Putamen (tissue), 1 donor: ENCODE measurements at places on chromosomes 11 and 22.

DNA sequence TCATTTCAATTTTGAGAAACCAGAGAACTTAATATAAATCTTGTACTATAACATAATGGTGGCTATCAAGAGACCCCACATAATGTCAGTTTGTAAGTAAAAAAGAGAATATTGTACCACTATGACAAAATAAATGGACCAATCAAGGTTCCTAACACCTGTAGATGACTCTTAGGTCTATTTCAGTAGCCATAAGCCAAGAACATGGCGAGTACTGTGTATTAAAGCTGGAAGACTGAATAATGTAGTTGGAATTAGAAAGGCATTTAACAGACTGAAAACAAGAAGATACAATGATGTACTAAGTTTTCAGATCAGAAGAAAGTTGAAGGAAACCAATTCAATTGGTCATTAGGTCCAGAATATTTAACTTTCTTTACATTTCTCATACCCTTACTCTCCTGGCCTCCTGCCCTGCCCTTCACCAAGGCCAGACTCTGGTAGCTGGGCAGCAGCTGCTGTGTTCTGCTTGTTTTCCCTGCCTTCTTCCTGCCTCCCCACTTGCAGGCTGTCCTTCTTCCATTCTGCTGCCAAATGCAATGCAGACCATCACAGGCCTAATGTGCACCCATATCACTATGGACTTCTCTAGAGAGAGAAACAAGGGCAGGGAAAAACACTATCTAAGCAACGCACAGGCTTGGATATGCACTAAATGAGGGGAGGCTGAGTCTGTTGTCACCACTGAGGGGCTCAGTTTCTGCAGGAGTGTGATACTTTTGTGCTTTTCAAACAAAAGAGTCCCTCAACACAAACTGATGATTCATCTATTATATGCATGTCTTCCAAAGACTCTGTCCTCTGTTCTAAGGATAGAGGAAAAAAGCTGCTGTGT lies 60.1 kb downstream of the RAB30 start:
- DNase-seq = peak; percentile 67

DNA sequence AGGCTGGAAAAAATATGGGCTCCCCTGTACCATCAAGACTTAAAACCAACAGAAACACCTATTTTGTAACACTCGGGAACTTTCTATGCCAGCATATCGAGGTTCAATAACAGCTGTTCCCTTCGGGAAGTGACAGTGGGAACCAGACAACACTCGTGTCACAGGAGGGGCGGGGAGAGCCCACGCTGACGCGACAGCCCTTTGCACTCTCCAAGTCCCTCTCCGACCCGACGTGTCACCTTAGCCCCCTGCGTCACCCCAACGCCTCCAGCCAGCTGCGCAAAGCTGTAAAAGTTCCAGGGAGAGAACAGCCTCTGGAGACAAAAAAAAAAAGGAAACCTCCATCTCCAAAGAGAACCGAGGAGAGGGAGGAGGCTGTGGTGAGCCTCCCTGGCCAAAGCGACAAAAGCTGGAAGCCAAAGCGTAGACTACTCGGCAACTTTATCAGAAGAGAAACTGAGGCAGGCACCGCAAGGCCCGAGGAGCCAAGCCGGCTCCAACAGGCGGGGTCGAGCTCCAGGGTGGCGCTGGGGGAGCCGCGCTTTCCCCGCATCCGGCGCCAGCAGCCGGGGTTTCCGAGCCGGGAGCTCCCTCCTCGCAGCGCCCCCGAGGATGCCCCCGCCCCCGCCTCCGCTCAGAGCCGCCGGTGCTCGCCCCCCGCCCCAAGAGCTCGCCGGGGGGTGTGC lies 751 bp downstream of the ARFGAP3 start:
- DNase-seq = peak; percentile 45

DNA sequence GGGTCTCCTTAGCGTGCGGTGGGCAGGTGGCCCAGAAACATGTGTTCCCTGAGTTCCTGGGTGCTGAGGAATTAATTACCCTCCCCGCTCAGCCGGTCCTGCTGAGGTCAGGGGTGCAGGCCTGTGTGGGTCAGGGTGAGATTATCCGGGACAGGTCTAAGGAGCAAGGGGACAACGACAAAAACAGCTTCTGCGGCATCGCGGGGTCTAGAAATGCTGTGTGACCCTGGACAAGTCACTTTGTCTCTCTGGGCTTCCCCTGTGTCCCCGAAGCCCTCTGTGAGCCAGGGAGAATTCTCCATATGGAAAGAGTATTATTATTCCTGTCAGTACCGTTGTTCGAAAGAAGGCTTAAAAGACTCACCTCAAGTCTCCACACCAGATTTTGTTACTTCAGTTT lies 186.1 kb downstream of the MN1 start:
- DNase-seq = no peak

DNA sequence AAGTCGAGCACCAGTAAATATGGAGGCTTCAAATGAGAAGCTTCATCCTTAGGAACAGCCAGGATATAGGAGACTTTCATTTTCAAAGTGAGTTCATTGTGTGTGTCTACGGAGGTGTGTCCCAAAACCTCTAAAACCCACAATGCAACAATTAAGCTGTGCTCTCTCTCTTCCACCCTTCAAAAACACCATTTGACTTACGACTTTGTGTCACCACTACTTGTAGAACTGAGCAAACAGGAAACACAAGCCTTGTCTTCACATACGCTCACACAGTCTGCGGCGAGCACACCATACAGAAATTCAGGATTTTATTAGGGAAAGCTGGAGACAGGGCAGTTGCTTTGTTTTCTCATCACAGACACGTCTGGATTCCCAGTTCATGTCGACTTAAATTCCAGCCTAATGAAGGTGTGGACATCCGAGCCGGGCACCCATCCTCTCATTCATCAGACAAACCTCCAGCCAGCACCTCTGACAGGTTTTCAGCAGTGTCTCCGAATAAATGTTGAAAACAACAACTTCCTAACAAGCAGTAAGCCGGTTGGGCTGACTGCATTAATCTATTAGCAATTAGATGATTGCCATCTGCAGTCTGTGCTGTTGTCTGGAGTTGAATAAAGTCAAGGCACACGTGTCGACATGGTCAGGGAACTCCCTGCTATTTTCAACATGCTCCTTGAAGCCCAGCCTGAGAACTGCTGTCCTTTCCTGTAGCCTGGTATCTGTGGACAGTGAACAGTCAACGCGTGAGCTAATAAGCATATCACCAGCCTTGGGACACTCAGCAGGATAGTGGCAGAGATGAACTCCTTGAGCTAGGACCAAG lies 1411.1 kb downstream of the BRD1 start:
- DNase-seq = no peak

- DNase-seq = peak; percentile 48
Measured at GRCh38 chr22:41833369-41834004, 582 bp downstream of the SREBF2 start.

DNA sequence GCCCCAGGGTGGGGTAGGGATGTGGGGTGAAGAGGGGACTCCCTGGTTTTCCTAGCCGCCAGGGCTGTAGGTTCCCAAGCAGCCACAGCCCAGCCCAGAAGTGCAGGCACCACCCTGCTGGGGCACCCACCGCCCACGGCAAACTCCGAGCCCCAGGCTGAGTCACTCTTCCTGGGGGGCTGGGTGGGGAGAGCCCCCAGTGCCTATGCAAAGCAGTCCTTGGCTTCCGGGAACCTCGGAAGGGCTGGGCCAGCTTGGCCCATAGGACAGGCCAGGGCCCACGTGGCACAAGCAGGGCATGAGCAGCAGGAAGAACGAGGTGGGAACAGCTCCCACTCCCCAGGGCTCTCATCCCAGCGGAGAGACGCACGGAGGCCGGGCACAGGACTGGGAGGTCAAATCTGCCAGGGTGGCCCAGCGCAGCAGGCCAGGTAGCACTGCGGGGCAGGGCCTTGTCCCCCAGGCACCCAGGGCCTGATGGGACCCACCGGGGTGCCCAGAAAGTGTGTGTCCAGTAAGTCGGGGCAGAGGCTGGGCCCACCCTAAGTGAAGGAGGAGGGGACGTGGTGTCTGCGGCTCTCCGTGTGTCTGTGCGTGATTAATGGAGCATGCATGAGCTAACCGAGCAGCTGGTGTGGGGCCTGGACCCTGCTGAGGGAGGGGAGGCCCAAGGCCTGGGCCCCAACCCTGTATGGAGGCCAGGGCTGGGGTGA lies 4.6 kb upstream of the IL17REL start:
- DNase-seq = no peak

- no peak for DNase-seq
Measured at GRCh38 chr11:113106507-113106906, 145.3 kb downstream of the NCAM1 start.

DNA sequence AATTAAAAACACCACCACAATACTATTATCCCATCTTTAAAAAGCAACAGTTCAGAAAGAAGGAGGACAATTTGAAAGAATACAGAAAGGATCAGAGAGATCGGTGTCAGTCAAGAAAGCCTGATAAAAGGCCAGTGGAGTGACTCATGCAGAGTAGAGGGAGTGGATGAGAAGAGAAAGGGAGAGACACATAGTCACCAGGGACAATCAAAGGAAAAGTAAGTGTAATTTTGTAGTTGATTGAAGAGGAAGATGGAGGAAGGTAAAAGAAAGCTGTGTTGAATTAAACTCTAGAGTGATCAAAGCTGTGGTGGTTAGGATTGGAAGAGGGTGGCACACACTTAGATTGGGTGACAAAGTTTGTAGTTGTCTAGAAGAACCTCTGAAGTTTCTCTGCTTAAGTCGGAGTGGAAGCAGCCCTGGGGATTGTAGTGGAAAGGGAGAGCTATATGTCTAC lies 14.1 kb downstream of the SPECC1L start:
- no peak for DNase-seq

DNA sequence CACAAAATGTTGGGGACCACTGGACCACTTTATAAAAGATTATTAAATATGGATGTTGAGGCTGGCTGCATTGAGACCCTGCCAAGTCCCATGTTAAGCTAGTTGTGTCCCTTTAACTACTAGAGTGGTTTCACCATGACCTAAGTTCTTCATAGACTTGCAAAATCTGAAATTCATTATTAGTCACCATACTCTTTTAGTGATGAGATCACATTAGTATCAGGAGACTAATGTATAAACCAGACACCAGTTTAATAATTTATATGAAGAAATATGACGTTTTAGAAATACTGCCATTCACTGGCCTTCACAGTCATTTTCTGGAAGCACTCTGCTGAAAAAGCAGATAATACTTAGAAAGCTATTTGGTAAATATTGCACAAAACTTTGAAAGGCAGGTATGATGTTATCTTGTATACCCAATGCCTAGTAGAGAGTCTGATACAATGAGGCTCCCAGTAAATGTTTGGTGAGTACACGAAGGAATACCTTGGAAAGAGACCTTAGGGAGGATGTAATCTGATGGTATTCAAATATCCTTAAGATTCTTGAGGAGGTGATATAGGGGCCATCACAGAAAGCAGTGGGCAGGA lies 728.2 kb upstream of the ANO5 start:
- DNase-seq = no peak

DNA sequence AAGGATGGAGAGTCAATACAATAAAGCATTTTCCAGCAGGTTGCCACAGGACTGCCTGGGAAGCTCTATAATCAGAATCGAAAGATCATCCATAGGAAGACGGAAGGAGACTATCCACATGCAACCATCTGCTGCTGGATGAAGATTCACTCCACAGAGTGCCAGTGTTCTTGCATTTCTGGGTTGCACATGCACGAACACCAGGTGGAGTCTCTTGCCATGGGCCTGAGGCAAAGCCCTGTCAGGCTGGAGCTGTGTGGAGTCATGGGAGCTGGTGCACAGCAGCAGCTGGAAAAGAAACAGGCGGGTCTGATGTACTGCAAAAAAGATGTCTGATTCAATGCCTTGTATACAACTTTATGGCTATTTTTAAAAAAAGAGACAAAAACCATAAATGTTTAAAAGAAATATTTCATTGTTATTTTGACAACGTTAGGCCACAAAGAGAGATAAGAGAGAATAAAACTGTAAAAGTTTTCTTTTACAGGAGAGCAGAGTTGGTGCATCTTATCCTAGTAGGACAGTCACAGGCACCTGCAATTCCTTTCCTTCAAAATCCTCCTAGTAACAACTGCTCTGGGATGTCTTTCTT lies 12.9 kb upstream of the FAT3 start:
- DNase-seq = peak; percentile 28

DNA sequence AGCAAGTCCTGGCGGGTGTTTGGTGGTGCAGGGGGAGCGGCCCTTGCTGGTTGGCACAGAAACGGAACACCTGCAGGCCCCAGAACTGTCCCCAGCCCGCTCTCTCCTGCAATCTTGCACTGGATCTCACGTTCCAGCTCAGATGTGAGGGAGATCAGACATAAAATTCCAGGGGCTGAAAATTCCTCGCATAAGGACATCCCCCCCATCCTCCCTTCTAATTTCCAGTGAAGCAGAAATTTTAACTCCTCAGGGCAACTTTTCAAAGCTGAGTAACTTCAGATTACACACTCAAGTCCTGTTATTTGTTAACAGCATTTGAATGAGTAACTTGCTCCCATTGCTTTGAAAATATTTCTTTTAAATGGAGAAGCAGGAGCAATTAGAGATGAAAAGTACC lies 40.3 kb upstream of the RASSF10 start:
- no peak for DNase-seq

DNA sequence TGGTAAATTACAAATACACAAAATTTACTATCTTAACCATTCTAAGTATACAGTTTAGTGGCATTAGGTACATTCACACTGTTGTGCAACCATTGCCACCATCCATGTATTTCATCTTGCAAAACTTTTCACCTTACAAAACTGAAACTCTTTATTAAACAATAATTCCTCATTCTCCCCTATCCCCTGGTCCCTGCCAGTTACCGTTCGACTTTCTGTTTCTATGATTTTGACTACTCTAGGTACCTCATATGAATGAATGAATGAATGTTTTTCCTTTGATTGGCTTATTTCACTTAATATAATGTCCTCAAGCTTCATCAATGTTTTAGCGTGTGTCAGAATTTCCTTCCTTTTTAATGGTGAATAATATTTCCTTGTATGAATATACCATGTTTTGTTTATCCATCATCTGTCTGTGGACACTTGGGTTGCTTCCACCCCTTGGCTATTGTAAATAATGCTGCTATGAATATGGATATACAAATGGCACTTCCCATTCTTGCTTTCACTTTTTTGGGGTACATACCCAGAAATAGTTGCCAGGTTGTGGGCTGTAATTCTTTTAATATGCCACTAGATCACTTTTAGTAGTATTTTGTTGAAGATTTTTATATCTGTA lies 93.0 kb downstream of the UVRAG start:
- DNase-seq = no peak

- no peak for DNase-seq
Measured at GRCh38 chr11:117195258-117195657, 3.9 kb upstream of the TAGLN start.

DNA sequence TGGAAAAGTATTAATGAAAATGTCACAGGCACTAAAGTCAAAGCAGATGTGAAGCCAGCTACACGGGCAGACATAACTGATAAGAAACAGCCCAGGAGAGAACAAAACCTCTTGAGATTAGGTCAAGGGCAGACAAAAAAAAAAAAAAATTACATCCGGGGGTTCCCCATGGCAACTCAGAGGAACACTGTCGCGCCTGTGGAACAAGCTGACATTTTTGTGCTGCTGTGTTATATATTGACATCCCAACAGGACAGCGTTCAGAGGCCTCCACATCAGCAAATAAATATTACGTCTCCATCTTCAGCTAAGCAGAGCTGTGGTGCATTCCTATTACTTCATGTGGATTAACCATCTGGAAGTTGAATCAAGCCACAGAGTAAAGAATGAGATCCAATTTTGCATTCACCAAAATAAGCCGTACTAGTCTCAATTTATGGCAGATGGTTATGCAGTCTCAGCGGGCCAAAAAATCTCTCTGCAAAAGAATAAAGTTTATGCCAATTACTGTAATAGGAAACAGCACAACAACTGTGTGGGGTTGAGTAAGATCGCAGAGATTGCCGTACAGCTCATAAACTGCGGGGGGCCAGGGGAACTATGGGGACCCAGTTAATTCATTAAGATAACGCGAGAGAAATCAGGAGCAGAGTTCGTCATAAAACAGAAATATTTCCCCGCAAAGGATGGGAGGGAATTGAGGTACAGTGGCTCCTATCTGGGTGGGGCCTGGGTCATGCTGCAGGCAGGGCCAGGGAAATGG lies 41.3 kb upstream of the MN1 start:
- no peak for DNase-seq
